Stimulated activated CD8-positive, alpha-beta memory T cell treated with anti-CD3 and anti-CD28 coated beads, Interleukin-7, amount 100 ng/mL, for 4 hours (primary cell): ENCODE measurements at places on chromosomes 11 and 22.

GRCh38 chr11:6526411-6527135, 29.5 kb downstream of the DNHD1 start:
- DNase-seq, result no peak

DNA sequence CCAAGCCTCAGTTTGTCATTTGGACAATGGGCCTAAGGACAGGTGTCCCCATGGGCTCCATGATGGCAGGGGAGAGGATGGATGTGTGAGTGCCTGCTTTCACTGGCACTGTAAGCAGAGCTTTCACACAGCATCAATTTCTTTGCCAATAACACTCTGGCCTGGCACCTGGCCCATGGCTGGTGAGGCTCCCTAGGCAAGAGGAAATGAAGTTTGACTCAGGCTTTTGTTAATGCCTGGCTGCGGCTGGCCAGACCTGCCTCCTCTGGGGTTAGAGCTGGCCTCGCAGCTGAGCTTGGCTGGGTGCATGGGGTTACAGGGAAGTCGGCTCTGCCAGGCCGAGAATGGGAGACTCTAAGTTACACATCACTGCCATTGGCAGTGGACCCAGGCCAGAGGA, 30.0 kb upstream of the SEZ6L start:
- no peak for DNase-seq

GRCh38 chr11:12269104-12269441, 108.3 kb upstream of the PARVA start:
- DNase-seq, result no peak

DNA sequence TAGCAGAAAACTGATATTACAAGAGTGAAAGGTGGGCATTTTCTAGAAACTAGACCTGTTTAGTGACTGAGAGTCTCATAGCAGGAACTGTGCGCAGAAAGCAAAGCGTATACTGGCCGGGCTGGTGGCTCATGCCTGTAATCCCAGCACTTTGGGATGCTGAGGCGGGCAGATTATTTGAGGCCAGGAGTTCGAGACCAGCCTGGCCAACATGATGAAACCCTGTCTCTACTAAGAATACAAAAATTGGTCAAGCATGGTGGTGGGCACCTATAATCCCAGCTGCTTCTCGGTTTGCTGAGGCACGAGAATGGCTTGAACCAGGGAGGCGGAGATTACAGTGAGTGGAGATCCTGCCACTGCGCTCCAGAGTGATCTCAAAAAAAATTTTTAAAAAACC, 1.8 kb upstream of the NUP98 start:
- DNase-seq, result no peak

GRCh38 chr11:88521799-88522201, 184.3 kb upstream of the CTSC start:
- DNase-seq, result no peak

DNA sequence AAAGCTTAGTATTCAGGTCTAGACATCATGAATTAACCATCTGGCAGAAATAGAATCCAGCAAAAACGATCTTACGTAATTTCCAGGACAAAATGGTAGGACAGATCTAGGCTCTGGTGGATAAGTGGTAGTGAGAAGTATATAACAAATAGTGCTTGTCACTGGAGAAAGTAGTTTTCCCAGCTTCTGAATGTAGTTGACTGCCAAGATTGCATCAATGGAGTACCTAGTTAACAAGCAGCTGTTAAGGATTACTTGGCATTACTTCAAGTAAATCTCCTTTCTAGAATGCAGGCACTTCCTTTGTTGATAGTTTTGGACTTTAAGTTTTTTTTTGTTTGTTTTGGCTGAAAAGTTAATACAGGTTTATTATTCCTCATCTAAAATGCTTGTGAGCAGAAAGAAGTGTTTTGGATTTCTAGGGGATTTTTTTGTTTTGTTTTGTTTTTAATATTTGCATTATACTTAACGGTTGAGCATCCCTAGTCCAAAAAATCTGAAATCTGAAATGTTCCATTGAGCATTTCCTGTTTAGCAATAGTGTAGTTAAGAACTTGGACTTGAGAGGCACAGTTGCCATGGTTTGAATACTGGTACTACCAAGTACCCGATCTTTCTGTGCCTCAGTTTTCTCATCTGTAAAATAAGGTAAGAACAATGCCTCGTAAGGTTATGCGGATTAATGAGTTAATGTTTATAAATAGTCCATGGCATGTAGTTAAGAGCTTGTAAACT, 20.3 kb downstream of the FAM118B start:
- no peak for DNase-seq

DNA sequence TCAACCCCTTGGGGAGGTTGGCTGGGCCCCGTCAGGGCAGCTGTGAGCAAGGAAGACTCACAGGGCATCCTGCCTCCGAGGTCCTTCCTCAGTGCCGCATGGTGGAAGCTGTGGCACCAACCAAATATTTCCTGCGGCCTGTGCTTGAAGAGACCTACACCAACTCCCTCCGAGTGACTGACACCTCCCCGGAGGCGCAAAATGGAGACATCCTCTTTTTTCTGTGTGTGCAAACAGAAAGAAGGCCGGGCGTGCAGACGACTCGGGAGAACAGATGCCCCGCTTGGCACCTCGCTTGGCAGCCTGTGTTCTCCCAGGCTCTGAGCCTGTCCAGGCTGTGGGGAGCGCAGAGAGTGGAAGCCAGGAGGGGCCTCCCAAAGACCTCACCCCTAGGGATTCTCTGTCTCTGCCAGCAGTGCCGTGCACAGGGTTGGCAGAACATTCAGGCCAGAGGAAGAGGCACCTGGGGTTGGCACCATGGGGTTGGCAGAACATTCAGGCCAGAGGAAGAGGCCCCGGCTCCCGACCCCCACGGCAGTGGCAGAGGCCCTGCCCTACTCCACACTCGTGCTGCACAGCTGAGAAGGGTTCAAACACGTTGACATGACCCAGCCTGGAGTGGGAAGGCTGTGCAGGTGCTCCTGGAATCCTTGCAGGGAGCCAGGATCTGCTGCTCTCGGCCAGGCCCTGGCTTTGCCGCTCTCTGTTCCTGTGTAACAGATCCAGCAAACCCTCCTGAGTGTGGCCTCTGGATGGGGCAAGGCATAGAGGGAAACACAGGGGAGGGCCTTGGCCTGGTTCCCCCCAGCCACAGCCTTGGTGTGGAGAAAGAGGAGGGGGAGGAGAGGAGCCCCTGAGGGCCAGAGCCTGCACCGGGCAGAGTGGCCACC, 805.5 kb downstream of the BRD1 start:
- DNase-seq, result no peak
